ENCODE measurements at places on chromosomes 1 and 21.

GRCh38 chr1:231584921-231585320 lies 41.7 kb upstream of the DISC1 start:
- DNase-seq: no peak

GRCh38 chr1:7517611-7518330 lies 253.3 kb upstream of the VAMP3 start:
- no peak for DNase-seq

- DNase-seq: no peak
Measured at GRCh38 chr21:45299864-45300785, 12.4 kb upstream of the POFUT2 start.

DNA sequence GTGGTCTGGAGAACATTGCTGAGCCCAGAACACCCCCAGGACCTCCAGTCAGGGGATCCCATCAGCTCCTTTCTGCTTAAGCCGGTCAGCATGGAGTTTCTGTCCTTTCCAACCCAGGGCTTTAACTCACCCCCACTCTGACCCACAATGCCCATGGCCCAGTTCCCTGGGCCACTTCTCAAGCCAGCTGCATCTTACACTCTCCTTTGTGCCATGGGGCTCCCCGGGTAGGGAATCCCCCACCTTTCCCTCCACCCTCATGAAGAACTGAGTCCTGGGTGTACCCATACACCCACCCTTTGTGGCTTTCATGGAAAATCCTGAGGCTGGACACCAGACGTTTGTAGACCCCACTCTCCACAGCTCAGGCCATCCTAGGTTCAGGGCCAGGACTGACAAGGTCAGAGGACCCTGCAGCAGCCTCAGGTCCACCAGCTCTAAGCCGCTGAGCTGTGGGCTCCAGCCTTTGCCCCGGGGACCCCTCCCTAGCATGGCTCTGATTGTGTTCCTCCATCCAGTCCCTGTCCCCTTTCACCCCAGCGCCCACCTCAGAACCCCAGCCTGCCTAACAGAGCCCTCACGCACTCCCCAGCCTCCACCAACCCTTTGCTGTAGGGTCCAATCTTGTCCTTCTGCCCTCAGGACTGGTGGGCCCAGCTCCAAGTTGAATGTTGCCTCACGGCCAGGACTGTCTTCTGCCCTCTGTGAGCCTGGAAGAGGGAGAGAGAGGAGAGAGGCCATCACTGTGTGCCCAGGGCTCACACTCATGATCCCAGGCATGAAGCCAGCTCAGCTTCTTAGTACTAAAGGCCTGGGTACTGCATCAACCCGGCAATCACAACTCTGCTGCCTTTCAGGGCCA lies 394.8 kb downstream of the MATN1 start:
- no peak for DNase-seq

DNA sequence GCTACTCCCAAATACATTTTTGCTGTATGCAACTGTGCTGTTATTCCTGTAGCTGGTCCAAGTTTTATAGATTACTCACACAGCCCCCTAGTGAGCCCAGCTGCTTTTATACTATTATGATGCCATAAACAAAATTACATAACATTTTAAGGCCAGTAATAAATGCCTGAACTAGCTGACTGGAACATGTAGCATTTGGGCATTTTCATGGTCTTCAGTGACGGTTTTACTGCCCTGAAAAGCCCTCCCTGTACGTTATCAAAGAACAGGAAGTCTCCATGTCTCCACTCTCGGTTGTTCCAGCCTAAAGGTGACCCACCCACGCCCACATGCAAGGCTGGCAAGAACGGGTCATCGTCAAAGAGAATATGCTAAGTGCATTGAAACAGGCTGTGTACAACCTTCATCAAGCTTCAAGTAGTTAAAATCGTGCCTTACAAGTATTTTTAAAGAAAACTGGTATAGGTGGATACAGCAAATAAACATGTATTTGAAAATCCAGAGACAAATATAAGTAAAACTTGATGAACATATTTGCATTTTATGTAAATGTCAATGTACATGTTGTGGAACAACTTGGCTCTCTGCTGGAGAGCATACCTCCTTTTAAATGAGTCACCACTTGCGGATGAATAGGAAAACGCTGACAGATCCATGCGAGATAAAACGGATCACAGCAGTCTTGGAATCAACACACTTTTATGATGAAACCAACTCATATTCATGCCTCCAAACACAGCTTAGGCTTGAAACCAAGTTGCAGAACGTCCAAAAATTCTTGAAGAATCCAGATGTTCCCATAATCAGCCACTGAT lies 520.5 kb downstream of the SMYD3 start:
- no peak for DNase-seq

- peak; percentile 97 for DNase-seq
Measured at GRCh38 chr1:37931361-37932158, 15.3 kb downstream of the INPP5B start.

DNA sequence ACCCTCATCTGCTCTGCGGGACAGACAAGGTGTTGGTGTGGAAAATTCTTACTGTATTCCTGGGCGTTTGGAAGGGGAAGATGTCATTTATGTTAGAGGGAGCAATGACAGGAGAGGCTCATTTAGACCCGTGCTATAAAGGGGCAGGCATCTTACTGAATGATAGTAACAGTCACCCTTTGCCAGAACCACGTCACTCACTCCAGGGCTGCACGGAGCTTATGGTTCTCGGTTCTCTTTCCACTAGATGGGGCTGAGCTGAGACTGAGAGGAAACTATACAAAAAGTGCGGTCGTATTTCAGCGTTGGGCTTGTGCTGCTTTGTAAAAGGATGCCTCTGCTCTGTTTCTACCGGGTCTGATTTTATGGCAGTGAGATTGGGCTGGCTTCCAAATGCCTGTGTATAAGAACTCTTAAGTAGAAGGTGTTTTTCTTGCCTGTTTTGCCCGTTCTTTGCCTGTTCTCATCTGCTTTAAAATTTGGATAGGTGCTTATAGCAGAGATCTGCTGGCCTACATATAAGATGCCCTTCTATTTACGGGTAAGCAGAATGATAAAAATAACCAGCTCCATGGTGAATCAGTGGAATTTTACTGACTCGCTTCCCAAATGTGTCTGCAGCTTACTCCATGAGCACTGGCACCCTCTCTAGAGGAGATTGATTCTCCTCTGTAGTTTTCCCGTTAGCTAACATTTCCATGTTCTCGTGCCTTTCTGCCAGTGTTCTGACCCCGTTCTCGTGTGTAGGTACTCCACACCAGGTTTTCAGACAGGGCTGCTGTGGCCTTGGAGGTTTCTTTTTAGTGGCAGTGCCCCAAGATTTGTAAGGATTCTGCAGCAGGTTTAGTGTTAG lies 55.9 kb downstream of the MRPS6 start:
- peak; percentile 61 for DNase-seq

DNA sequence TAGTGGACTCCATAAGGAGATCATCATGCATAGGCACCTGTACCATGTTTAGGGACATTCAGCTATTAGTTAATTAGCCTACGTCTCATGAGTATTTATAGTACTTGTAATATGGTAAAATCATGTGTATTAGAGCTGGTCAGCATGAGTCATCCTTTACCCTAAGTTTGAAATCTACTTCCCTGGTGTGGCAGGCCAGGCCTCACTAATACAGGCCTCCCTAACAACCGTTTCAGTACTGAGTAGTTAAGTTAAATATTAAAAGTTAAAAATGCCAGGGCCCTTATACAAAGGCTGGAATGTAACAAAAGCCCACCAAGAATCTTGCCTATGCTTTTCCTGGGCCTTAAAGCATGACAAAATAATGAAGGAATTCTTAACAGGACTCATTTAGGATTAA lies 356.3 kb upstream of the DPYD start:
- no peak for DNase-seq

- DNase-seq: no peak
Measured at GRCh38 chr1:11514366-11514765, 35.4 kb downstream of the DISP3 start.

DNA sequence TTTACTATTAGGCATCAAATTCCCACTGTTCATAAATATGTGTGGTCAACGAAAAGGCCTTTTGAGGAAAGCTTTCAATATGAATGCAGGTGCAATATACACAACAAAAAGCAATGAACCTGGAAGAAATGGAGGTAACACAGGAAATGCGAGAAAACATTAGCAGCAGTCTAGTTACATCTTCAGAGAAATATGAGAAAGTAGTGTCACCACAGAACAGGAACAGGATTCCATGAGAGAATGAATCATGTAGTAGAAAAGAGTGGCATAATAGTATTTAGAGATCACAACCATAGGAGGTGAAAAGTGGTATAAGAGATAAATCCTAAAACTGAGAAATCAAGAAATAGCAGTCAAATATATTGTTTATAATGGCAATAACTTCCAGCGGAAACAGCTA lies 103.7 kb downstream of the AK5 start:
- DNase-seq: no peak

GRCh38 chr1:201736707-201737320 lies 92.1 kb upstream of the IPO9 start:
- DNase-seq: no peak

GRCh38 chr1:234004591-234004990 lies 100.1 kb downstream of the SLC35F3 start:
- DNase-seq: no peak

GRCh38 chr1:189775343-189775742 lies 702.3 kb downstream of the BRINP3 start:
- no peak for DNase-seq

DNA sequence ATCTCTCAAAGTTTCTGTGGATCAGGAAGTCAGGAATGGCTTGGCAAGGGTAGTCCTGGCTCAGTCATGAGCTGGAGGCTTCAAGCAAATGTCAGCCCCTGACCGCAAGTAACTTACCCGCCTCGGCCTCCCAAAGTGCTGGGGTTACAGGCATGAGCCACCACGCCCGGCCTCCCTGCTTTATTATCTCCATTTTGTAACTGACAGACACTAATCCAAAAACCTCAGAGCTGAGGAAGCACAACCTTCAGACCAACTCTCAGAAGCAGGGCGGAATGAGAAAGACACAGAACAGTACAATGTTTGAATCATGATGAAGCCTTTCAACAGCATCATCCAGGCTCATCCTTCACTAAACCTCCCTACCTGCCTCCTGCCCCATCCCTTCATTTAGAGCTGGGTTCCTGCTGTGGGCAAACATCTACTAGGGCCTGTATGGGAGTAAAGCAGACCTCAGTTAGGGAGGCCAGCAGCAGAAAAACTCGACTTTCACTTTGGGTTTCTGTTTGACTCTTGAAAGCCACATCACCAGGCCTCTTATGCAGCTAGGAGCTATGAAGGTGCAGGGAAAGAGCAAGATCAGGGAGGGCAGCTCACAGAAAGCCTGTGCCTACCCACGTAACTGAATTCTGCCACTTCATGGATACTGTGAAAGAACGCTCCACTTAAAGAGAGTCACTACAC lies 84.4 kb upstream of the RAB4A start:
- no peak for DNase-seq

GRCh38 chr1:115862403-115862802 lies 21.5 kb upstream of the NHLH2 start:
- DNase-seq: no peak

- no peak for DNase-seq
Measured at GRCh38 chr1:47924270-47925048, 72.7 kb downstream of the TRABD2B start.

GRCh38 chr1:224589006-224589405 lies 27.1 kb upstream of the CNIH3 start:
- no peak for DNase-seq

GRCh38 chr21:42343101-42343500 lies 7.7 kb downstream of the TFF2 start:
- no peak for DNase-seq

GRCh38 chr1:188244681-188245080 lies 1415.9 kb downstream of the PLA2G4A start:
- no peak for DNase-seq

DNA sequence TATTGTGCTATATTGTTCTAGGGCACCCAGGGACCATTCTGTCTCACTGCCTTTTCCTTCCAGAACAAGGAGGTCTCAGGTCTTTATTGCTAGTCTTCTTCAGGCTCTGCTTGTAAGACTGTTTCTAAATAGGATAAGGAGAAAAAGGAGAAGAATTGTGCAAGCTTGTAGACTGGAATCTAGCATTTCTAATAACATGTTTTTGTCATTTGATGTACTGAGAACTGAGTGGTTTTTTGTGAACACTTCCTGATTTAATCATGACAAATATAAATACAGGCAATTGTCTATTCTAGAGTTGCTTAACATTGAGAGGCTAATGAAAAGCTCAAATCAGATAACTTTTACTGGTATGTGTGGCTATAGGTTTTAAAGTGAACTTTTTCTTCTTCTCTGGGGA lies 77.6 kb downstream of the CLIC4 start:
- no peak for DNase-seq

- no peak for DNase-seq
Measured at GRCh38 chr21:42841156-42841915, 38.0 kb downstream of the WDR4 start.

- DNase-seq: no peak
Measured at GRCh38 chr1:36179220-36179600, 23.2 kb downstream of the MAP7D1 start.

DNA sequence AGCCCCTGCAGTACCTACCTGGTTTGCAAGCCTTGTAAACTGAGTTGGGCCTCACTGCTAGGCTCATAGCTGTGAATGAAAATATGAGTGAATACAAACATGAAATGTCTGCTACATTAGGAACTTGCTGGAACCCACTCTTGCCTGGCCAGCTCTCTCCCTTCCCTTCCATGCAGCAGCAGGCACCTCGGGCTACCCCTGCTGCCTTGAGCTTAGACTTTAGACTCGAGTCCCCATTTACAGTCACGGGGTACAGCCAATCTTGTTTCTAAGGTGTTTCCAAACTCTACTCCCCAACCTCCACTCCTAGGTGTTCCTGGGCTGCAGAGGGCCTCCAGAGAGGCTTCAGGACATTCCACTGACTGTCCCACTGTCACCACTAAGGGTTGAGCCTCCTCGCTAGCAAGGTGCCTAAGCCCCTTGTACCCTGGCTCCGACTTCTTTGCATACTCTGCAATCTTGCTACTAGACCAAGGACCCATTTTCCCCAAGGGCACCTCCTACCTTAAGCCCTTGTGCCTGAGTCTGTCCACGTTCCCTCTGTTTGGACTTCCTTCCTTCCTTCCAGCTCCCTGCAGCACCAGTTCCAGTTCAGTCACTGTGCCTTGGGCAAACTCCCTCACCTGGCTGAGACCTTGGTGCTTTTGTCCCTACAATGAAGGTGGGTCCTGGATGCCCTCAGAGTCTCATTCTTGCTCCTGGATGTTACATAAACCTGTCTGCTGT lies 36.9 kb downstream of the CDK18 start:
- DNase-seq: no peak

- DNase-seq: no peak
Measured at GRCh38 chr1:240455228-240455821, 156.6 kb downstream of the GREM2 start.

DNA sequence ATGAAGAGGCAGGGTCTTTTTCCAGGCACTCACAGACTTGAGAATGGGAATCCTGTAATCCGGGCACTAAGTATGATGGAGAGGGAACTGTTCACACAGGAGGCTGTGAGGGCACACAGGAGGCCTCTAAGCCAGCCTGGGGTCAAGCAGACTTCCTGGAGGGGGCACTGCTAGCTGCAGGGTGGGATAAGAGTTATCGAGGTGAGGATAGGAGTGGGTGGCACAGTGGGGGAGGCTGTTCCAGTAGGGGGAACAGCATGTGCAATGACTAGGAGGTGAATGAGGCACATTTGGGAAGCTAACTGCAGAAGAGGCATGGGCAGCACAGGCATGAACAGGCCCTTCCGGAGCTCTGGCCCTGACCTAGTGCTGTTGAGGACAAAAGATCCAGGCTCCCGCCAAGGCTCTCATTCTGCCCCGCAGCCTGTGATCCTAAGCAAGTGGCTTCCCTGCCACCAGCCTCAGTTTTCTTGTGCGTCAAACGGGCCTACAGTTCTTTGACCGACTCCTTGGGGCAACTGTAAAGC lies 216.7 kb downstream of the TRABD2B start:
- no peak for DNase-seq

GRCh38 chr21:46028573-46029091 lies 47.1 kb downstream of the COL6A1 start:
- no peak for DNase-seq

GRCh38 chr21:44379991-44380865 lies 26.8 kb downstream of the TRPM2 start:
- no peak for DNase-seq

Measured in CD4-positive, alpha-beta T cell treated with Interleukin-4 for 1 hour (primary cell).